ENCODE measurements at places on chromosomes 3 and 15.
A peak's percentile ranks its signal among the peaks of the same experiment; 100 is the strongest.

GRCh38 chr3:4322635-4323034 is 19.5 kb downstream of the SETMAR start:
- peak; percentile 71 for DNase-seq

- no peak for DNase-seq
Observed at GRCh38 chr3:119794971-119795612, 13.2 kb downstream of the NR1I2 start.

- no peak for DNase-seq
Observed at GRCh38 chr3:15161133-15161532, 44.9 kb upstream of the CAPN7 start.

DNA sequence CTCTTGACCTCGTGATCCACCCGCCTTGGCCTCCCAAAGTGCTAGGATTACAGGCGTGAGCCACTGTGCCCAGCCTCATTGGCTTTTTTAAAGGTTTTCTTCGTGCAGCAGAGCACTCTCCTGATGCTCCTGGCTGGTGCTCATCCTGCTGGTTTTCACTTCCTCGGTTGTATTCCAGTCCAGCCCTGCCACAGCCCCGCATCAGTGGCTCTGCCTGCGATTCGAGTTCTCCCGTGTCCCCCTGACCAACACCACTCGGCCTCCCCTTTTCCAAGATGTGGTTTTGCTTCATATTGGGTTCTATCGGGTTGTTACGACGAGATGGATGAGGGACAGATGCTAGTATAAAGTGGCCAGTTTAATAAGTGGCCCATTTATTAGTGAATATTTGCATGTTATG is 27.8 kb downstream of the EFCC1 start:
- no peak for DNase-seq

DNA sequence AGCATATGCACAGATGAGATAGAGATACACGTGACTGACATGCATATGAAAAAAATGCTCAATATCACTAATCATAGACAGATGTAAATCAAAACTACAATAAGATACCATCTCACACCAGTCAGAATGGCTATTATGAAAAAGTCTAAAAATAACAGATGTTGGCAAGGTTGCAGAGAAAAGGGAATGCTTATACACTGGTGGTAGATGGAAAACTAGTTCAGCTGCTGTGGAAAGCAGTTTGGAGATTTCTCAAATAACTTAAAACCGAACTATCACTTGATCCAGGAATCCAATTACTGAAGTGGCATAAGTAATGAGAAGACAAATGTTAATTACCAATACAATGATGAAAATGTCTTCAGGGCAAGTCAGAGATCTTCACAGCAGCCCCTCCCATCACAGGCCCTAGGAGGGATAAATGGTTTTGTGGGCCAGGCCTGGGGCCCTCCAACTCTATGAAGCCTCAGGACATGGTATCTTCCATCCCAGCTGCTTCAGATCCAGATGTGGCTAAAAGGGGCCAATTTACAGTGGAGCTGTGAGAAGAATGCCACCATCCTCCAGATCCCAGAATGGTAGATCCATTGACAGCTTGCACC is 71.4 kb upstream of the PLSCR4 start:
- DNase-seq: no peak

GRCh38 chr3:132405188-132405587 is 12.1 kb upstream of the DNAJC13 start:
- no peak for DNase-seq

- peak; percentile 56 for DNase-seq
Observed at GRCh38 chr3:183085634-183086390, 13.5 kb downstream of the MCCC1 start.

DNA sequence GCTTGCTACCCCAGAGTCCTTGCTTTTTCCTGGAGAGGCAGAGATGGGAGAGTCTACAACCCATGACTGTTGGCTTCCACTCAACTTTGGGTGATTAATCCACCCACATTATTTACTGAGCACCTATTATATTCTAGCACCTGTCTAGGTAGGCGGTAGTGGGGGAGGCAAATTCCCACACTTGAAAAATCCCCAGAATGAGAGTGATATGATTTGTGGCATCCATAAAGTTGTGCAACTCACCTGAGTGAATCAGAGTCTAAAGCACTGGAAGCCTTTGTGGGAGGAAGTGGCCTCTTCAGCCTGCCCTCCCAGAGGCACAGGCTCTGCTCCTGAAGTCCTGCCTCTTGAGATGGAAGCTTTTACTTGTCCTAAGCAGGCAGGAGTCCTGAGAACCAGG is 40.4 kb upstream of the CTNNB1 start:
- DNase-seq: no peak

- DNase-seq: no peak
Observed at GRCh38 chr3:133932009-133932408, 36.3 kb upstream of the RAB6B start.

DNA sequence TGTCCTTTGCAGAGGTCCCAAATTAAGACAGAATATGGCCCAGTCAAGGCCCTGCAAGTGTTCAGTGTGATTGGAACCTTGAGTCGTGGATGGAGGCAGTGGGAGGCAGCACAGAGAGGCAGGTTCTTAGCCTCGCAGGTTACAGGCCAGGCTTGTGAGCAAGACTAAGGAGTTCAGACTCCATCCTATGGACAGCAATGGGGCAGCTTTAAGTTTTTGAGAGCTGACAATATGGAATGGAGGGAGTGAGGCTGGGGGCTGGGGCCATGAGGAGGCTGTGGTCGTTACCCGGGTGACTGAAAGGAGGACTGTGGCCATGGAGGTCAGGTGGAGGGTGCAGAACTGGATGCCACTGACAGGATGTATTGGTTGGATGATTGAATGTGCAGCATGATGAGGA is 74.1 kb upstream of the PRR23C start:
- DNase-seq: no peak

GRCh38 chr3:150251187-150252062 is 156.7 kb upstream of the TSC22D2 start:
- DNase-seq: no peak

DNA sequence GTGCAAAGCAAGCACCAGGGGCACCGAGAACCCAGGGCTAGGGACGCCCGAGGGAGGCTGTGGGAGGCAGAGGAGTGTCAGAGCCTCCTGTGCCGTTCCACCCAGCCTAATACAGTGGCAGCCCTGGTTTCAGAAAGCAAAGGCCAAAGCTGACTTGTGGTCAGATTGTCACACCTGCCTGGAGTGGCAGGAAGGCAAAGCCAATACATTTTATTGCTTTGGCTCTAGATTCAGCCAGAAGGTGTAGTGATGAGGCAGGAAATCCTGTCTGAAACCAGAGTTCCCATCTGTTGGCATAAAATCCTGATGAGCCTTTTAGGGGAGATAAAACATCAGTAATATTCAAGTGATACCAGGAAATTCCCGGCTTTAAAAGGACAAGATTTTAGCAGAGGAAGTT is 168.3 kb downstream of the SLCO3A1 start:
- DNase-seq: no peak

- DNase-seq: peak; percentile 34
Observed at GRCh38 chr15:79682851-79683288, 213.9 kb downstream of the MTHFS start.
